Cortex of kidney (tissue), 1 donor: ENCODE measurements at places on chromosomes 13 and 19.

GRCh38 chr19:16041299-16041990, 34.9 kb upstream of the TPM4 start:
- no peak for DNase-seq

DNA sequence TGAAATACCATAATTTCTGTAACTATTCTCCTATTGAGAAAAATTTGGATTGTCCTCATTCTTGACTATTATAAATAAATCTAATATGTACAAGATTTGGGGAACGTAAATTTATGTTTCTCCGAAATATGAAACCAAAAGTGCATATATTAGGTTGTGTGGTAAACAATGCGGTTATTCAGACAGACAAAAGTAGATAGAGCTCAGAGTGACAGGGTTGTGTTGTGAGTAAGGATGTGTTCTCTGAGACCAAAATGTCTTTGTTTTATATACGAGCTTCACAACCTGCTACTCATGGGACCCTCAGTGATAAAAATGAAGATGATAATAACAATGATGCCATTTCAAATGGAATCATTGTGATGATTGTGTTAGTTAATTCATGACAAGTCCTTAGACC, 796.3 kb upstream of the SLC10A2 start:
- DNase-seq: no peak

DNA sequence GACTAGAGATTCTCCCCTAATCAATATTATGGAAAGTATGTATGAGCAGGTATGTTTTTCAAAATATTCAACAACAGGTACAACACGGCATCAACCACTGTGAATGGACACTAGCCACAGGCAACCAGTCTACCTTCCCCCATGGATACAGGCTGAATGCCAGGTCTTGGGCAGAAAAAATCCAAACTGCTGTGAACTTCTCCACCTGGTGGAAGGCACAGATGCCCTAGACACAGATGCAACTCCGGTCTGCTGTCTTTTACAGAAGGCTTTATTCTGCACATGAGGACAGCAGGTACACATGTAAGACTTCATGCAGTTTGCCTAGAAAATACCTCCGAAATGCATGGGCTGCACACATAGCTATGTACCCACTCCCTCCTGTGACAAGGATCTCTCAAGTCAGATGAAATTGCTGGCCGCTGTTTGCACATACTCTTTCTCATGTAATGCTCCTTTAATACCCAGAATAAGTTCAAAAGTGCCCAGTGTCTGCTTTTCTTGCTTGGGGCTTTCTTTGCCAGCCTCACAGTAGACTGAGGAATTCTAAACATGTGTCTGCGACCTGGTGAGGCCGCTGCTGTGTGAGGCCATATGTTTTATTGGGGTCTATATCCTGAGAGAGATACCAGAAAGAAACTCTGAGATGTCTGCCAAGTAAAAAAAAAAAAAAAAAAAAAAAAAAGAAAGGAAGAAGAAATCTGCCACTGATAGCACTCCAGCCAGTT, 325.9 kb downstream of the FOXO1 start:
- DNase-seq: no peak

GRCh38 chr13:86313421-86313820, 514.2 kb upstream of the SLITRK6 start:
- DNase-seq: no peak

GRCh38 chr19:34288381-34288780, 34.0 kb downstream of the GARRE1 start:
- DNase-seq: no peak

- DNase-seq: no peak
Measured at GRCh38 chr13:73955977-73956500, 178.2 kb downstream of the KLF12 start.

GRCh38 chr13:94703271-94703670, 9.1 kb downstream of the SOX21 start:
- no peak for DNase-seq

GRCh38 chr19:10295847-10296591, 6.3 kb downstream of the ICAM5 start:
- DNase-seq: no peak

- no peak for DNase-seq
Measured at GRCh38 chr19:18629166-18630088, 7.4 kb upstream of the KLHL26 start.

GRCh38 chr13:96771486-96772367, 222.5 kb downstream of the OXGR1 start:
- no peak for DNase-seq

DNA sequence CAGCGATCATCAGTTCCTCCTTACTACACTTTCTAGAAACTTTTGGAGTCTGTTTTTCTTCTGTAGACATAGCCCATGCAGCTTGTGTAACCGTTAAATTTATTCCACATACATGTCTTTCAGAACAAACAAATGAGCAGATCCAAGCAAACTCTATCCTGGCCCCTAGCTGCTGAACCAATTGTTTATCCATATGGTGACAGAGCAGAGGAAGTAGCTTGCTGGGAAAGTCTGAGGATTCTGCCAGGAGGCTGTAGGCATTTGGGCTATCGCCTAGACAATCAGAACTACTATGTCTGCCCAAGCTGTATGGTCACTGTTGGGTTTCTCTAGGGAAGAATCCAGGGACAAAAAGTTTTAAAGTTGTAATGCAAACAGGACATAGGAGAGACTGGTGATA, 343.7 kb downstream of the SPRY2 start:
- no peak for DNase-seq

GRCh38 chr19:27774337-27774736, 1438.6 kb downstream of the UQCRFS1 start:
- DNase-seq: no peak

GRCh38 chr13:36668316-36668715, 5.5 kb upstream of the SERTM1 start:
- no peak for DNase-seq

GRCh38 chr13:99208845-99209527, 8.3 kb downstream of the UBAC2 start:
- DNase-seq: no peak

GRCh38 chr19:35116072-35116801, 614 bp downstream of the FXYD3 start:
- no peak for DNase-seq
